Occipital lobe (tissue), 3 donors: ENCODE measurements at places on chromosomes 2 and 18. TPM values are rescaled to one million over a fixed set of nuclear protein-coding genes. Genes with fewer than 3 reads are reported as not detected.

GMPPA gene
- total RNA-seq = 7.5 TPM

BOLL gene
- total RNA-seq = not detected

WNT6 gene
- not detected for total RNA-seq

MARCO gene
- 0.31 TPM for total RNA-seq

WDR75 gene
- total RNA-seq = 91.9 TPM

LGALSL gene
- total RNA-seq = 53.7 TPM

RPS27A gene
- total RNA-seq = 705 TPM

MC5R gene
- 2.2 TPM for total RNA-seq

GALNT13 gene
- 28.4 TPM for total RNA-seq

CBLN2 gene
- 39.3 TPM for total RNA-seq

TSPYL6 gene
- 0.31 TPM for total RNA-seq

FRZB gene
- 19.8 TPM for total RNA-seq

FLACC1 gene
- total RNA-seq = 3.7 TPM

DNA sequence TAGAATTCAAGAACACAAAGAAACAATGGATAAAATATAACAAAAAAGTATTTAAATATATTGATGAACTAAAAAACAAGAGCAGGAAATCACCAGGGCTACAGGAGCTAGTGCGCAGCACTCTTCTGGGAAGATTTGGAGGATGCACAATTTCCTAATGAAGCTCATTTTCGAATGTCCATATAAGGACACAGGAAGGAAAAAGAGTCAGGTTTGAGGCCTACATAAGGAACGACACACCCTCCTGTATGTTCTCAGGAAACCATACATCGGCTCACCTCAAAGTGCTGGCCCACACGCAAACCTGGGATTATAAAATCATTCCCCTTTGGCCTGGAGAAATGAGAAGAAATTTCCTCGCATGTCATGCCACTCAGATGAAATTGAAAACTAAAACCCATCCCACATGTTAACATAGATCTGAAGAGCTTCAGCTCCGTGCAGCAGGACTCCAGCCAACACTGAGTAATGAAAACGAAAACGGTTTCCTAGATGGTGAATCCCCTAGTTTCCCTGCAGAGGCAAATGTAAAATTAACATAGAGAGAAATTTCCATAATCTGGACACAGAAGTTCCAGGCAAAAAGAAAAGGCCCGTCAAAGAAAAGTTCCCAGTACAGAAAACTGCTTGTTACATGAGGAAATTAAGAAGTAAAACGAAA lies 825.8 kb downstream of the SOCS6 start:
- DNase-seq = no peak

DNA sequence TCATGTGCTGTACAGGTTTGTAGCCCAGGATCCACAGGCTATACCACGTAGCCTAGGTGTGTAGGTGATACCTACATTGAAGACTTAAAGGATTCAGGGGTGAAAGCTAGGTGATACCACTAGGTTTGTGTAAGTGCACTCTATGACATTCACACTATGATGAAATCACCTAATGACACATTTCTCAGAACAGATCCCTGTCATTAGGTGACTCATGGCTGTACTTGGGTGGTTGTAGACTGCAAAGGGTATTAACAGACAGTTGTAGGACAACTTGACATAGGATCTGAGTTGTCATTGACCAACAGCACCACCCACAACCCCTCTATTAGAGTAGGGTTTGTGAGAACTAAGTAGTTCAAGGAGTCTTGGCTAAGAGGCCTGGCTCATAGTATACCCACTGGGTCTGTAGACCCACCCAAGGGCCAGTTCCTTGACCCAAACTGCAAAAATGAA lies 27.7 kb upstream of the SMCHD1 start:
- DNase-seq = no peak

- DNase-seq = no peak
Measured at GRCh38 chr2:65498396-65498795, 66.0 kb upstream of the SPRED2 start.

- DNase-seq = no peak
Measured at GRCh38 chr2:26238311-26238958, 6.0 kb downstream of the HADHA start.

DNA sequence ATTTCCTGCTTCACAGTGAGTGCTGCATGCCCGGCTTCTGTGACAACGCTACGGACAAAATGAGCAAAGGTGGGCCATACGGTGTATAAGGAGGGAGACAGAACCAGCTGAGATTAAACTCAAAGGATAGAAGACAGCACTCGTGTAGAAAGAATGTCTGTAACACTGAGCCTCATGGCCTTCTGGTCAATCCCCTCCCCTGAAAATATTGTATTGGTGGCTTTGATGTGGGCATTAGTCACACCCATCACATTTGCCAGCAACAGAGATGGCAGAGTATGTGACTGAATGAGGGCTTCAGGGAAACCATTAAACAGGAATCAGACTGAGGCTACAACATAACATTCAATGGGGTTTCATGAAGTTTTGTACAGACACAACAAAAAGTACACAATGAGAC lies 287.8 kb upstream of the CCDC68 start:
- DNase-seq = no peak

DNA sequence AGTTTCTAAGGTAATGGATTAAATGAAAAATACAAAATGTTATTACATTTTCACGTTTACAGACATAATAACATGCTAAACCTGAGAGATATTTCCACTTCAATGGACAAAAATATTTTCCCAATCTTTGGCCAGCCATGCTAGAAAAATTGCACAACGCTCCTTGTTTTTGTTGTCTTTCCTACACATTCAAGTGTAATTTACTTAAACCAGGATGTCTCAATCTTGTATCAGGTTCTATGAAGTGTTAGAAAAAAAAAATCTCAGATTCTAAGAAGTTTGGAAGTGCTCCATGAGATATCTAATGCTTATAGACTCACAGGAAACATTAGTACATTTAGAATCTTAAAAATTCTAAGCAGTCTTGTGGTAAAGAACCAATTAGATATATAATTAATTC lies 141.8 kb upstream of the SLC35G4 start:
- no peak for DNase-seq

DNA sequence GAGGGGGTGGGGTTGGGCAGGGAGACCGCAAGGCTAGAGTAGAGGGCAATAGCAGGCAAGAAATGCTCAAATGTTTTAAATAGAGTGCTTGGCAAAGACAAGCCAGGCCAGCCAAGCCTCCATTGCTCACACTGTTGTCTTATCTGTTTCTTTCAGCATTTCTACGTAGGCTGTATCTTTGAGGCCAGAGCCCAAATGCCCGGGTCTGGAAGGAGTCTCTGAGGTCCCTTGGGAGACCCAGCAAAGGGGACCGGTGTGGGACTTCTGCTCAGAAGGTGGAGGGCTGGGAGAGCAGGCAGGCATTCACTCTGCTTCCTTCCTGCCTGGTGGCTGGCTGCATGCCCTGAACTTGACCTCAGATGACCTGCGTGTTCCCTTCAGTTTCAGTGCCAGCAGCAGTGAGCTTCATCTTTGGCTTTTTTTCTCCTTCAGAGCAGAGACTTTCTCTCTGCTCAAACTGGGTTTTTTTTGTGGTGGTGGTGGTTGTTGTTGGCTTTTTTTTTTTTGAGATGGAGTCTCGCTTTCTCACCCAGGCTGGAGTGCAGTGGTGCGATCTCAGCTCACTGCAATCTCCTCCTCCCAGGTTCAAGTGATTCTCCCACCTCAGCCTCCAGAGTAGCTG lies 13.7 kb upstream of the TET3 start:
- no peak for DNase-seq

DNA sequence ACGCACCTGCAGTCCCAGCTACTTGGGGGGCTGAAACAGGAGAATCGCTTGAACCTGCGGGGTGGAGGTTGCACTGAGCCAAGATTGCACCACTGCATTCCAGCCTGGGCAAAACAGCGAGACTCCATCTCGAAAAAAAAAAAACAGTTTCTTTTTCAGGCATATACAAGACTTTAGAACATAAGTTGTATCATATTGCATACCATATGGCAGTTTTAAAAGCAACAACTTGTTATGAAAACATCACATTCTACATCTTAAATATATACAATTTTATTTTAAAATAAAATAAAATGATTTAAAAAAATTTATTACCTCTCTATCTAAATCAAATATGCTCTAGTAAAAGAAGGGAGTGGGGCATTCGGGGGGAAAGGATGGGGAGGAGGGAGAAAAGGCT lies 39.4 kb upstream of the SP5 start:
- DNase-seq = no peak

DNA sequence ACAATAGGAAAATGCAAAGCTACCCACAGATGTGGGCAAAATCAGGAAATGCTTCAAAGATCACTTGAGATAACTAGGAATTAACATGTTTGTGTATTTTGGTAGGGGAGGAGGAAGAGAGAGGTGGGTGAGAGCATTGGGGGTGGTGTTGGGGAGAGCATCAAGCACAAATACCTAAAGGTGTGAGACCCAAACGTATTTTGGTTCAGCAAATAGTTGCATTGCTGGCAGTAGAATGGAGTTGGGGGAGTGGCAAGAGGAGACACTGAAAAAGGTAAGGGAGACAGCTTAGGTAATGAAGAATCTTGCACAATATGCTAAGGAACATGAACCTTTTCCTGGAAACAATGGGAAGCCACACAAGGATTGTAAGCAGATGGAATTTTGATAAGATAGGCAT lies 1.5 kb upstream of the PELI1 start:
- no peak for DNase-seq

GRCh38 chr18:36589857-36590543 lies 238.8 kb downstream of the TPGS2 start:
- DNase-seq = no peak

DNA sequence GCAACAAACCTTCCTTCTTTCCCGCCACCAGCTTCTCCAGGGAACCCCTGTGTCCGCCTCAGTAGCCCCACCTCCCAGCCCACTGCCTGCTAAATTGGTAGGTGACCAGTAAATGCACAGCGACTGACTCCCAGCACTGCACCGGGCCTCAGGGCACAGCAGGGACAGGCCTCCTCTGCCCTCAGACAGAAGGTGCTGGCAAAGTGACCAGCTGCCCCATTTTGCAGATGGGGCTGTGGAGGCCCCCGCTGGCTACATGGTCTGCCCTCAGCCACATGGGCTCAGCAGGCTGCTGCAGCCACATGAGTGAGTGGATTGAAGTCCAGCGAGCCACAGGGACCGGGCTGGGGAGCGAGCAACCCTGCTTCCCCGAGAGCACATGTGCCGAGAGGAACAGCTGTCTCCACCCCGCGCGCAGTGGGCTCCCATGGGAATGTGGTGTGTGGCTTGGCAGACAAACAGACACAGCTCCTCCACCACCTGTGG lies 7.8 kb upstream of the NPPC start:
- no peak for DNase-seq

GRCh38 chr2:123514613-123515207 lies 510.4 kb upstream of the CNTNAP5 start:
- no peak for DNase-seq

- no peak for DNase-seq
Measured at GRCh38 chr18:54780285-54780861, 47.9 kb upstream of the RAB27B start.

- DNase-seq = no peak
Measured at GRCh38 chr2:81249152-81249551, 944.6 kb upstream of the LRRTM1 start.

DNA sequence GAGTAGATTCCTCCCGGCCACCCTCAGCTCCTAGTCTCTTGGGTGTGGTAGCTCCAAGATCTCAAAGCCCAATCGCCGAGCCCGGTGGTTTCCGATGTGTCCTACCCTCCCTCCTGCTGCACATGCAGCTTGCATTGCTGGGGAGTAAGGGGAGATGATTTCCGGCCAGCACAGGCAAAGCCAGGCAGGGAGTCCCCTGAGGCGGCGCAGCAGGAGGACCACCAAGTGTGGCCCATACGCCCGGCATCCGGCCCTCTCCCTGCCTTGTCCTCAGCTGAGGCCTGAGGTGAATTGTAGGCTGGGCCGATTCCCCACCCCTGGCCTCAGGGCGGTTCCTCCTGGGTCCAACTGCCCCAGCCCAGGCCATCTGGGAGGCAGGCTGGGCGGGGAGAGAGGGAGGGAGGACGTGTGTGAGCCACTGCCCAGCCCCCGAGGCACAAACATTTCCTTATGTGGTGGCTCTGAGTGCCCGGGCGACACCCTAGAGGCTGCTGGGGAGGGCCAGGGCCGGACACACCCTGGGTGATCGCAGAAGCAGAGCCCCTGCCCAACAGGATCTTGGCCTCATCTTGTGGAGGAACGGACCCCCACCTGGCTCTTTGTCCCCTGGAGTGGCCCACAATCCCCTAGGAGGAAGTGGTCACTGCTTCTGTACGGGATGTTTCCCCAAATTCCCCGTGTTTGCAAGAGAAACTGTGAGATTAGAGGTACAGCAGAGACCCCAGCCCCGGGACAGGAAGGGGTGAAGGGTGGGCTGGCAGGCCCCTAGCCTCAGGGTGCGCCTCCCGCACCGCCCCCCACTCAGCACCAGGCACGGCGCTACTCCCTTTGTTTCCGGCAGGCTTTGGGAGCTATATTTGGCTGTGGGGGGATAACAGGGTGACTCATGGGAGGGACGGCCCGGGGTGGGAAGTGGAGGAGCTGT lies 41.9 kb upstream of the PTMA start:
- peak; percentile 87 for DNase-seq

GRCh38 chr2:77512507-77512906 lies 9.7 kb downstream of the LRRTM4 start:
- DNase-seq = no peak

- DNase-seq = no peak
Measured at GRCh38 chr2:54479424-54479823, 23.3 kb downstream of the SPTBN1 start.

DNA sequence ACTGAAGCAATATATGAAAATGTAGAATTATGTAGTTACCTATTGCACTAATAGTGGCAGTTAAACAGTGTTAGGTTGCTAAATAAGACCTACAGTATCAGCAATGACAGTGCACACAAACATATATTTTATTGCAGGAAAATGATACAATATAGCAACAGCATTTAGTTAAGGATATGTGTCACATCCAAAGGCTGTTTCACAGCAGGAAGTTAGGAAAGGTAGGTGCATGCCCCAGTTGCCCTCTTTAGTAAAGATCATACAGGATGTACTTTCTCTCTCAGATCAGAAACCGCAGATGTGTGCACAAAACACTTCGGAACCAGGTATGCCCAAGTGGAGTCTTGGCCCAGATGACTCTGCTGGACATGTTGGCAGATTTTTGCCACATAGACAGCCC lies 444.1 kb downstream of the XIRP2 start:
- no peak for DNase-seq

GRCh38 chr2:225171350-225171749 lies 129.1 kb upstream of the DOCK10 start:
- DNase-seq = no peak

DNA sequence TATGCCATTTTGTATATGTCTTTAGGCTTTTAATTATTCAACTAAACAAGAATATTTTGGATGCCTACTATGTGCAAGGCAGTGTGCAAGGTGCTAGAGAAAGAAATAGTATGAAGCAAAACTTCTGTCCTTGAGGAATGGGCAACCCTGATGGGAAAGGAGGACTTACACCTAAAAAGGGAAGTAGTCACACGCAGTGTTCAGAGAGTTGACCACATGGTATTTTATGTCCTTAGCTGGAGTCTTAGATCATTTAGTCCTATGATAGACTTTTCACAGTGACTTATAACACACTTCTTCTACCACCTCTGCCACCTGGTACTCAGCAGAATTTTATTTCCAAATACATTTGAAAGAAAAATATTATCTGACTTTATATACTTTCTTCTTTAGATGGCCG lies 291.6 kb downstream of the PLCL1 start:
- no peak for DNase-seq
